Sciatic nerve (tissue), 2 donors: ENCODE measurements at places on chromosomes 11 and 22. TPM values are rescaled to one million over a fixed set of nuclear protein-coding genes. Genes with fewer than 3 reads are reported as not detected.

The FTH1 gene
- total RNA-seq: 4,297 TPM

The TP53AIP1 gene
- total RNA-seq: not detected

The CAPN5 gene
- total RNA-seq: 20.1 TPM

The IL10RA gene
- total RNA-seq: 29.5 TPM

The OLFML1 gene
- 27.2 TPM for total RNA-seq

The OR4X1 gene
- not detected for total RNA-seq

The PGA5 gene
- total RNA-seq: not detected

The PANX2 gene
- 0.76 TPM for total RNA-seq

The HEPHL1 gene
- not detected for total RNA-seq

The DERL3 gene
- total RNA-seq: 2.7 TPM

The ZP1 gene
- 0.85 TPM for total RNA-seq

The TMEM135 gene
- total RNA-seq: 35.7 TPM

The DRAP1 gene
- 69.8 TPM for total RNA-seq

The CDC42BPG gene
- total RNA-seq: 0.58 TPM

The OR52E8 gene
- not detected for total RNA-seq

The TMPRSS4 gene
- not detected for total RNA-seq

The C11orf97 gene
- not detected for total RNA-seq

The CEND1 gene
- total RNA-seq: not detected

The CNGA4 gene
- total RNA-seq: 0.31 TPM

The GPHA2 gene
- total RNA-seq: not detected

The SPINDOC gene
- total RNA-seq: 16.0 TPM

The SLC25A18 gene
- 0.53 TPM for total RNA-seq

The DEPDC7 gene
- total RNA-seq: 12.3 TPM

The MAP4K2 gene
- 18.0 TPM for total RNA-seq

The NXPE2 gene
- total RNA-seq: 0.71 TPM

The ALX4 gene
- total RNA-seq: 1.1 TPM

The OR4C3 gene
- total RNA-seq: not detected
